ENCODE measurements at places on chromosomes 2 and 18.

GRCh38 chr2:8456151-8457091, 225.4 kb upstream of the ID2 start:
- no peak for DNase-seq

DNA sequence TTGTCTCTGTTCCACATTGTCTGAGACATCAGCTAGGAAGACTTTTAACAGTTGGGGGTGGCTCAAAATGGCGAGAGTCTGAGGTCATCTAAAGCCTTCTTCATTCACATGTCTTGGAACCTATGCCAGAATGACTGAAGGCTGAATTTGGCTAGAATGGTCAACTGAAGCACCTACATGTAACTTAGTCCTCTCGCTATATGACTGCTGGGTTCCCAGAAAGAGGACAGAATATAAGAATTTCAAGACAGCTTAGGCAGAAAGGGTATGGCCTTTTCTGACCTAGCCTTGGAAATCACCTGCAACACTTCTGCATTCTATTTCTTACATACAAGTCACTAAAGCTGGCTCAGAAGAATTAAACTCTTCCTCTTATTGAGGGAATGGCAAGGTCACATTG, 75.6 kb upstream of the OTX1 start:
- DNase-seq, result no peak

DNA sequence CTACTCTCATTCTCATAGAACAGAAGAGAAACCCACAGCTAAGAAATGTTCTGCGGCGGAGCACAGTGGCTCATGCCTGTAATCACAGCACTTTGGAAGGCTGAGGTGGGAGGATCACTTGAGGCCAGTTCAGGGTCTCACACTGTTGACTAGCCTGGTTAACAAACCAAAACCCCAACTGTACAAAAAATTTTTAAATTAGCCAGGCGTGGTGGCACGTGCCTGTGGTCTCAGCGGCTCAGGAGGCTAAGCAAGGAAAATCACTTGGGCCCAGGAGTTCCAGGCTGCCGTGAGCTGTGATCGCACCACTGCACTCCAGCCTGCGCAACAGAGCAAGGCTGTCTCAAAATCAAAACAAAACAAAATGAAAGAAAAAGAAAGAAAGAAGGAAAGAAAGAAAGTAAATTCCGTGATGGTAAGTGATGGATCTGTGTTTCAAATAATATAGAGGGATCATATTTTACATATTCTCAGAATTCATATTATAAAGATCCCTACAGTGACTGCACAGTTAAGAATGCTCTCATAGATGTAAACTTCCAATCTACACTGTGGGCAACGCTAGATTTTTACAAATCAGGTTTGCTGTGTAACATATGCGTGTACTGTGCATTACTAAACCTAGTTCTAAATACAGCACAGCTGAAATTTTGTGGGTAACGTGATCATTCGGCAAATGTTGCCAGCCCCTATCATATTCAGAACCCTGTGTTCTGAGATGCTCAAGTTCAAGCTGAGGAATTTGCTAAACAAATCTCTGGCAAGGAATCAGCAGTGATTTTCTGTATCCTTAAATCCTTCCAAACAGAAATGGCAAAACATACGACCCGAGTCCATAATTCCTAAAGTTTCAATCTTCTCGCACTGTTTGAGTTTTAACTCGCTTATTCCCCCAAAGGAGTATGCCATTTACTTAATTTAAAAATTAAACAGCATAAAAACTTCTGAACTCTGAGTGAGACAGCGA, 1.2 kb upstream of the RAB12 start:
- DNase-seq, result no peak

GRCh38 chr2:172698041-172698863, 37.4 kb upstream of the RAPGEF4 start:
- DNase-seq, result no peak

DNA sequence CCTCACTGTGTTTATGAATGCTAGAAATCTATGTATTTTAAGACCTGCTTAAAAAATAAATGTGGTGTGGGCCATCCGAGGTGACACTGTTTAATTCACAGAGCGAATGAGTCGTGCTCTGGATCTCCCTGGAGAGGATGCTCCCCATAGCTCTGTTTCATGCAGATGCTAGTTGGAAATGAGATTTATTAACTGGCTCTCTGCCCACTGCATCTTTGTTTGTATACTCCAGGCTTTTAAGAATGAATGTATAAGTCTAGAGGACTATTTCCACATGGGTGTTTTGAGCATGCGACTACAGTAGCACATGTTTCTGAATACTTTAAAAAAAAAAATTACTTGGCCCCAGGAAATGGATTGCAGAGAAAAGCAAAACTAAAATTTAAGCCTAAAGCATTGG, 3.9 kb downstream of the MAPRE2 start:
- peak; percentile 74 for DNase-seq

DNA sequence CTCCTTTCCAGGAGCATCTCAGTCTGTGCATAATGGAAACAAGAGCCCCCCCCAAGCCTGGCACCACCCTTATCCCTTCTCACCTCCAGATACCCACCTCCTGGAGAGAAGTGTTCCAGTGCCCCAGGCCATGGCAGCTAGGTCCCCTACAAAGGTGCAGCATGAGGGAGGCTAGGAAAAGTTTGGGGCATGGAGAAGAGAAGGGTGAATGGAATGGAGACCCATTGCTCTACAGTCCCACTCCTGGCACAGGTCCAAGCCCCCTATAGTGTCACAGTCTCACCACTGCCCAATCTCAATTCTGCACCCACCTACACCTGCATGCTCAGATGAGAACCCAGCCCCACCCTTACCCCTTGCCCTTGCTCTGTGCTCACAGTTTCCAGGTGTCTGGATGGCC, 897 bp downstream of the SLC23A3 start:
- DNase-seq, result no peak

- DNase-seq, result no peak
Measured at GRCh38 chr2:149903626-149904025, 316.1 kb upstream of the MMADHC start.

DNA sequence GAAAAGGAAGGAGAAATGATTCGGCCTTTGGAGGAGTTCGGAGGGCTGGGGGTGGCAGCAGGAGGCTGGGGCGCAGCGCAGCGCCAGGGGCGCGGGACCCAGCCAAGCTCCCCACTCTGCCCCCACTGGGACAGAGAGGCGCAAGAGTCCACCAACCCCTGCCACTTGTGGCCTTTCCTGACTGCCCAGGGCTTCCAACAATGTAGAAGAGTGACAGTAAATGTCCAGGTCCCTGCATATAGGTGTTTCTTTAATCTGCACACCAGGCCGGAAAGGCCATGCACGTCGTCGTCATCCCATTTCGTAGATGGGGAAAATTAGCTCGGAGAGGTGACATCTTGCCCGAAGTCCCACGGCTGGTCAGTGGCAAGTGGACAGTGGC, 96.6 kb downstream of the INHBB start:
- no peak for DNase-seq

DNA sequence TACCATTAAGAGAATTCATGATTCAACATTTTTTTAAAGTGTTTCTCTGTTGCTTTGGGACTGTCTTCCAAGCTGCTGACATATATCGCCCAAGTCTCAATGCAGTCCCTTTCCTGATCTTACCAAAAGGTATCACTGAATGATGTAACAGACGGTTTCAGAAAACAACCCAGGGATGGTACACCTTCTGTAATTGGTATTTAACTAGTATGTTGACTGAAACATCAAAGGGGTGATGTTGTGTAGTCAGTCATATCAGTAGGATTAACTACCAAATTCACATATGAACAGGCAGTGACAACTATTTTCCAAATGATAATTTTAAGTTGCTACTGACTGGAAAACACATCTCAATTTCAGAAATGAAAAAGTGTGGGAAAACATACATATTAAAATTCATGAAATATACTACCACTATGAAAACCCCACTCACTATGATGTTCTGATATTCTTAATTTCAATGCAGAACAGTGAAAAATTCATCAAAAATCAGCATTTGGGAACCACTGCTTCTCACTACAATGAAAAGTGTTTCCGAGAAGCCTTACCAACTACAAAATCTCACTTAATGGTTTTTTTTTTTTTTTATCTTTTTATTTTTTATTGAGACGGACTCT, 59.8 kb downstream of the MEMO1 start:
- DNase-seq, result no peak

DNA sequence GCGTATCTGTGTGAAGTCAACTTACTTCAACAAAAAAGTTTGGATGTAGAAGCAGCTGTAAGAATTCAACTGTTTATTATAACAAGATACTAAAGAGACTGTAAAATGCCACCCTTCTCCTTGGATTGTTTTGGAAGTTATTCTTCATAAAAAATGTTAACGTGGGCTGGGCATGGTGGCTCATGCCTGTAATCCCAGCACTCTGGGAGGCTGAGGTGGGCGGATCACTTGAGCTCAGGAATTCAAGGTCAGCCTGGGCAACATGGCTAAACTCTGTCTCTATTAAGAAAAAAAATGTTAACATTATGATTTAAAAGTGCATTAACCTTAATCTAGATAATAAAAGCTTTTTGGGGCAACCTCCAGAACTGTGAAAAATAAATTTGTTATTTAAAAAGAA, 7.7 kb downstream of the CIAO1 start:
- no peak for DNase-seq

GRCh38 chr2:191696966-191697365, 19.0 kb downstream of the NABP1 start:
- no peak for DNase-seq

GRCh38 chr2:190694479-190694878, 45.6 kb downstream of the NAB1 start:
- no peak for DNase-seq

DNA sequence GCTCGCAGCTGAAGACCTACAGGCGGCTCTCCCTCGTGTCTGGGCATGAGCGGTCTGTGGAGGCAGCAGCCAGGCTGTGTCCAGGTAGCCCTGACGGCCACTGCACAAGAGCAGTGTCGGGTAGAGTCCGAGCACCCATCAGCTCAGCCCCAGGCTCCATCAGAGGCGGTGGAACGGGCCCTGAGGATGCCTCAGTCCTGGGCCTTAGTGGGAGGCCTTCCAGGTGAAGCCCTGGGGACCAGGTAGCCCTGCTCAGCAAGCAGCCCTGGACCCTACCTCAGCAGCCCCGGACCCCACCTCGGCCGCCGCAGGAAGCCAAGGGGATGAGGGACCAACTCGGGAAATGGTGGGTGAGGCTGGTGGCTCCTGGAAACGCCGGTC, 21.3 kb upstream of the KLF11 start:
- DNase-seq, result no peak

- DNase-seq, result peak; percentile 39
Measured at GRCh38 chr2:152544638-152545037, 172.6 kb downstream of the PRPF40A start.

- DNase-seq, result no peak
Measured at GRCh38 chr18:73235921-73236320, 368.1 kb upstream of the NETO1 start.

- DNase-seq, result peak; percentile 76
Measured at GRCh38 chr2:108621087-108621559, 86.9 kb downstream of the LIMS1 start.

DNA sequence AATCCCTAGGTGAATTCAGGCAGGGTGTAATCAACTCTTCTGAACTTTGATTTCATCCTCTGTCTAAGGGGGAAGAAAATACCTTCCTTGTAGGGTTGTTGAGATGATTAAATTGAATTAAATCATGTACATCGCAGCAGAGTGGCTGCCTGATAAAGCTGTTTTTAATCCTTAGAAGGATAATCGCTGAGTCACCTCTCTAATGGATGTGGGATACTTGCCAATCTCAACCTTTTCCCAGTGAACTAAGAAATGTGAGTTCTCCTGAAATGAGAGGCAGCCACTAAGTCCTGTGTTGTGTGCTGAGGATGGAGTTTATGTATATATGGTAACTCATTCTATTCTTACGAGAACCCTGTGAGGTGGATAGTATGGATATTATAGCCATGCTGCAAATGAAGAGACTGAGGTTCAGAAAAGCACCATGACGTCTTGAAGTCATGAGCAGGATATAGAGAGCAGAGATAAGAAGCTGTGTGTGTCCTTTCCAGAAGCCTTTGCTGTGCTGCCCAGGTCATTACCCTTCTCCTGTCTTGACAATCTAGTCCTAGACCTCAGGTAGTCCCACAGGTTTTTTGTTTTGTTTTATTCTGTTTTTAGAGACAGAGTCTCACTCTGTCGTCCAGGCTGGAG, 93.3 kb downstream of the HNRNPLL start:
- peak; percentile 95 for DNase-seq

GRCh38 chr18:34339155-34339554, 114.4 kb upstream of the NOL4 start:
- DNase-seq, result no peak

- DNase-seq, result peak; percentile 46
Measured at GRCh38 chr2:111900859-111901258, 2.5 kb downstream of the MERTK start.

- no peak for DNase-seq
Measured at GRCh38 chr2:26325851-26326250, 20.1 kb upstream of the SELENOI start.

- DNase-seq, result peak; percentile 3
Measured at GRCh38 chr18:76847916-76848315, 25.6 kb downstream of the ZNF236 start.

- no peak for DNase-seq
Measured at GRCh38 chr18:13422541-13423147, 204.1 kb downstream of the LDLRAD4 start.

DNA sequence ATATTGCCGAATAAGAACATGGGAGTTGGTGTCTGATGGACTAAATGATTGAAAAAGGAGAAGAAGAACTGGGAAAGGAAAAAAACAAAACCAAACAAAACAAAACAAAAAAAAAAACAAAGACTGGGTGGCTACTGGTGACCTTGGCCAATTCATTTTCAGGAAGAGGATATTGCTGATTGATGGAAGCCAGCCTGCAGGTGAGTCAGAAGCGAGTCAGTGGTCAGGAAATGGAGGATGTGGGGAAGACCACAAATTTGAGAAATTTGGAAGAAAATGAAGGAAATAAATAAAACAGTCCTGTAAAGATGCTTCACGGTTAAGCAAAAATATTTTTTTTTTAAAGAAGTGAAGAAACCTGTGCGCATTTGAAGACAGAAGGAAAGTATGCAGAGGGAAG, 296.9 kb downstream of the ZNF521 start:
- DNase-seq, result no peak

- no peak for DNase-seq
Measured at GRCh38 chr2:233656443-233656842, 15.3 kb upstream of the UGT1A9 start.

DNA sequence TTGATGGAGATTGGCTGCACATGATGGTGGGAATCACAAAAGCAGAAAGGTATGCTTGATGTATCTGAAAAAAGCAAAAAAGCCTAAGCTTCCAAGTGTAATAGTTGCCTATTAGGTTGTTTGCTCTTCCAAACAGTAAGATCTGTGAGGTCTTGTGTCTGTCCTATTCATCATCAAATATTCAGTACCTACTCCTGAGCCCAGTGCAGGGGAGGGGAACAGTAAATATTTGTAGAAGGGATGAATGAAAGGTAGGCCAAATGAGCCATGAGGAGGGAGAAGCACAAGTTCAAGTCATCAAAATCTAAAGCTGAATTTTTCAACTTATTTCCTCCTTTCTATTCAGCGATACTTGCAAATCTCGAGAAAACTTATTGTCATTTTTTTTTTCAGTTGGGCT, 153.2 kb upstream of the ETAA1 start:
- DNase-seq, result no peak

DNA sequence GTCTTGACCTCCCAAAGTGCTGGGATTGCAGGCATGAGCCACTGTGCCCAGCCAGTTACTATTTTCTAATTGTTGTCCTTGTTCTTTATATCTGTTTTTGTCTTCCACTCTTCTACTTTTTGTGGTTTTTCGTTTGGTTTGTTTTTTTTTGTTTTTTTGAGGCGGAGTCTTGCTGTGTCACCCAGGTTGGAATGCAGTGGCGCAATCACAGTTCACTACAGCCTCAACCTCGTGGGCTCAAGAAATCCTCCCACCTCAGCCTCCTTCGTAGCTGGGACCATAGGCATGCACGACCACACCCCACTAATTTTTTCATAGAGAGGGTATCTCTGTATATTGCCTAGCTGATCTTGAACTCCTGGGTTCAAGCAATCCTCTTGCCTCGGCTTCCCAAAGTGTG, 100.7 kb downstream of the EHBP1 start:
- no peak for DNase-seq

Measured in NCI-H82 (cell line).